Smooth muscle cell of bladder (primary cell): ENCODE measurements at places on chromosomes 16 and 17. TPM values are rescaled to one million over a fixed set of nuclear protein-coding genes. Genes with fewer than 3 reads are reported as not detected.

The PDE6G gene
- 0.65 TPM in 1 of 2 replicates, not detected in the other for total RNA-seq

The SCGB1C2 gene
- total RNA-seq: not detected in 2 replicates

The KIF2B gene
- not detected in 2 replicates for total RNA-seq

The CDRT15 gene
- not detected in 2 replicates for total RNA-seq

The NGFR gene
- 0.14 and 0.18 TPM in 2 replicates for total RNA-seq

The KIF18B gene
- 0.09 and 0.71 TPM in 2 replicates for total RNA-seq

The CEMP1 gene
- total RNA-seq: 0.09 TPM in 1 of 2 replicates, not detected in the other

The DPEP3 gene
- not detected in 2 replicates for total RNA-seq

The USP6 gene
- under 0.01 TPM in 1 of 2 replicates, not detected in the other for total RNA-seq

The RPL38 gene
- 4,517 and 4,794 TPM in 2 replicates for total RNA-seq

The DHRS7C gene
- not detected in 2 replicates for total RNA-seq

The TMUB2 gene
- total RNA-seq: 24.7 and 32.9 TPM in 2 replicates

The NATD1 gene
- 1.8 and 3.4 TPM in 2 replicates for total RNA-seq

The CIITA gene
- total RNA-seq: under 0.01 and 0.09 TPM in 2 replicates

The HOXB4 gene
- total RNA-seq: under 0.01 TPM in 1 of 2 replicates, not detected in the other

The CD300LG gene
- total RNA-seq: not detected in 2 replicates

The RHBDL1 gene
- 2.7 and 3.7 TPM in 2 replicates for total RNA-seq

The EIF3CL gene
- total RNA-seq: 55.9 and 81.2 TPM in 2 replicates

The XPO6 gene
- 74.0 and 80.0 TPM in 2 replicates for total RNA-seq

The C1QTNF8 gene
- not detected in 2 replicates for total RNA-seq

The PROCA1 gene
- total RNA-seq: 1.0 and 1.1 TPM in 2 replicates

The MAPT gene
- 0.14 and 0.18 TPM in 2 replicates for total RNA-seq

The RRAD gene
- total RNA-seq: 7.1 and 13.5 TPM in 2 replicates

The SNAI3 gene
- total RNA-seq: under 0.01 TPM in 1 of 2 replicates, not detected in the other

The FDXR gene
- 38.4 and 45.8 TPM in 2 replicates for total RNA-seq

The PPP1R27 gene
- total RNA-seq: not detected in 2 replicates

The RBFOX1 gene
- total RNA-seq: not detected in 2 replicates

The CLN3 gene
- total RNA-seq: 14.1 and 14.5 TPM in 2 replicates

The FAM20A gene
- total RNA-seq: 22.9 and 32.9 TPM in 2 replicates

The CD300E gene
- not detected in 2 replicates for total RNA-seq

The C16orf96 gene
- total RNA-seq: under 0.01 TPM in 2 replicates

The MYH13 gene
- total RNA-seq: under 0.01 and 0.09 TPM in 2 replicates

The ADORA2B gene
- 32.9 and 39.1 TPM in 2 replicates for total RNA-seq

The ASPA gene
- 3.6 and 7.6 TPM in 2 replicates for total RNA-seq

The SCRN2 gene
- 44.4 and 44.8 TPM in 2 replicates for total RNA-seq

The TEX19 gene
- total RNA-seq: under 0.01 TPM in 1 of 2 replicates, not detected in the other

The GFER gene
- 10.1 and 11.5 TPM in 2 replicates for total RNA-seq

The MYH2 gene
- under 0.01 and 0.46 TPM in 2 replicates for total RNA-seq

The TEKT1 gene
- total RNA-seq: not detected in 2 replicates

The B3GNT9 gene
- total RNA-seq: 36.8 and 51.8 TPM in 2 replicates

The PRR11 gene
- total RNA-seq: 1.9 and 2.4 TPM in 2 replicates

The ASIC2 gene
- under 0.01 and 0.18 TPM in 2 replicates for total RNA-seq

The CCL1 gene
- not detected in 2 replicates for total RNA-seq

The FBXO39 gene
- total RNA-seq: under 0.01 and 0.14 TPM in 2 replicates

The BCO1 gene
- 0.28 TPM in 1 of 2 replicates, not detected in the other for total RNA-seq

The ZNF385C gene
- total RNA-seq: under 0.01 TPM in 1 of 2 replicates, not detected in the other

The C17orf50 gene
- total RNA-seq: not detected in 2 replicates

The BIRC5 gene
- 10.5 and 15.5 TPM in 2 replicates for total RNA-seq

The SEPTIN1 gene
- total RNA-seq: not detected in 2 replicates

The ADAD2 gene
- total RNA-seq: not detected in 2 replicates

The NHLRC4 gene
- 1.3 and 1.4 TPM in 2 replicates for total RNA-seq
